ENCODE measurements at places on chromosomes 7 and 10.

- peak; percentile 62 for DNase-seq
Measured at GRCh38 chr10:1672001-1672781, 65.1 kb downstream of the ADARB2 start.

GRCh38 chr10:129523031-129523722, 56.1 kb downstream of the MGMT start:
- no peak for DNase-seq

DNA sequence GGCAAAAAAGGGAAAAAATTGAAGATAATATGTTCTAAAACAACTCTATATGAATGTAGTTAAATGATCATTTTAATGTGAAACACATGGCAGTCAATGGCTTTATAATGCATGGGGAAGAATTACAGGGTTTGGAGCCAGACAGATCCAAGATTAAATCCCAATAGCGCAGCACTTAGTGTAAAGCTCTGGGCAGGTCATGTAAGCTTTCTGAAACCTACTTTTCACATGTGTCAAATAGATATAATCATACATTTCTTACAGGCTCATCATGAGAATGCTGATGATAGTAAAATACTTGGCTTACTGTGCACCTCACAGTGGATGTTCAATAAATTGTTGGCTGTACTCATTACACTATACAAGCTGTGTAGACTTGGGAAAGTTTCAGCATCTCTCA, 48.0 kb upstream of the ZNF365 start:
- DNase-seq, result no peak

DNA sequence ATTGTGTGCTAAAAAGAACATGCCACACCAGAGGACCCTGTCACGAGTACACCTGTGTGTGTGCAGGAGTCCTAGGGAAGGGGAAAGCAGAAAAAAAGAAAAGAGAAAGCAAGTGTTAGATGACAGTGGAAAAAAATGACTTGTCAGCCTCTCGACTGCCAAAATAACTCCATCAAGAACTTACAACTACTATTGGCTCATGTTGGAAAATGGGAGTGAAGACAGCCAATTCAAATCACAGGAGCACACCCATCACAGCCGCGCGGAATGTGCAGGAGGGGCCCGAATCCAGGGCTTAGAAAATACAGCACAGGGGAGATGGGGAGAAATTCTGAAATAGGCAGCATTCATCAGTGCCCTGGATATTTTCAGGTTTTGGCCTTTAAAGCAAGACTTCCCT, 38.1 kb upstream of the FOXI2 start:
- DNase-seq, result no peak

Data from mesenteric fat pad (tissue), 1 donor.